ENCODE measurements at places on chromosomes 2 and 18.

- DNase-seq, result no peak
These were observed 21.7 kb downstream of the SULT1C4 start for GRCh38 chr2:108399479-108399878.

DNA sequence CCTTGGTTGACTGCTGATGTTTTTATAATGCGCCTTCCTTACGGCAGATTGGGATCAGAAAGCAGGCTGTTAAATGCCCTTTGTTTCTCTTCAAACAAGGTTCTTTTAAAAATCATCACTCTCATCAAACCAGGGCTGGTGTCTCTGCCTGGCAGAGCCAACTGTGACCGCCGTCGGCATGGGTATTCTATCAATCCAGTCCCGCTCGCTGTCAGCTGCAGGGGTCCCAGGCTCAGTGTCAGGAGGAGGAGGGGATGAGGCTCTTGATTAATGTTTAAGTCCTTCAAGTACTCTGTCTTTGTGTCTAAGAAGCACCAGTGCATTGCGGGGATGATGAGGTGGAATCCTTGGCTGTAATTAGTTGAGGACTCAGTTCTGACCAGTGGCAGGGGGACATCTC is 348.1 kb downstream of the RNF144A start:
- DNase-seq, result no peak

- no peak for DNase-seq
These were observed 133.3 kb downstream of the LCLAT1 start for GRCh38 chr2:30580391-30580790.

- no peak for DNase-seq
These were observed 34.4 kb downstream of the ACYP2 start for GRCh38 chr2:54149638-54150441.

- no peak for DNase-seq
These were observed 17.0 kb upstream of the BCL2 start for GRCh38 chr18:63336366-63337099.

- DNase-seq, result no peak
These were observed 78.6 kb downstream of the SATB2 start for GRCh38 chr2:199378948-199379650.

GRCh38 chr2:101563849-101564248 is 88.9 kb upstream of the RFX8 start:
- no peak for DNase-seq

DNA sequence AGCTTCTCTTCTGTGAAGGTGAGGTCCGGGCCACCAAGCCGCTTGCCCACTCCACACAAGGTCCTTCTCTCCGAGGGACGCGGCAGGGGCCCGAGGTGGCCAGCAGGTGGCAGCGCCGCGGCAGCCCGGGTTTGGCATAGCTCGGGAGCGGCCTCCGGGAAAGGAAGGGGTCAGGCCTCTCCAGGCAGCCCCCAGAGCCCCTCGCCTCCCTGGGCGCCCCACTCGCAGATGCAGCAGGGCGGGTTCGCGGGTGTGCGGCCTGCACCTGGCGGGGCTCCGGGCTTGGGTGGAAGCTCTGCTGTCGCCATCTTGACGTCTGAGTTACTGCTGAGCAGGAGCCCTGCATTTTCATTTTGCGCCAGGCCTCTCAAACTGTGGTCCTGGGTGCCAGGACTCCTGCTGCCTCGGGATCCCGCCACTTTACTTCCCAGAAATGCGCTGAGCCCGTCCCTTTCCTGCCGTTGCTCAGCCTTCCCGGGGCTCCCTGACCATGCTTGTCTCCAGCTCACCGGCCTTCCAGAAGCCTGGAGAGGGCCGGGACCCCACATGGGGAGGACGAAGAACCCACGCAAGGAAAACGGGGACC is 18.6 kb upstream of the NCL start:
- DNase-seq, result peak; percentile 89

DNA sequence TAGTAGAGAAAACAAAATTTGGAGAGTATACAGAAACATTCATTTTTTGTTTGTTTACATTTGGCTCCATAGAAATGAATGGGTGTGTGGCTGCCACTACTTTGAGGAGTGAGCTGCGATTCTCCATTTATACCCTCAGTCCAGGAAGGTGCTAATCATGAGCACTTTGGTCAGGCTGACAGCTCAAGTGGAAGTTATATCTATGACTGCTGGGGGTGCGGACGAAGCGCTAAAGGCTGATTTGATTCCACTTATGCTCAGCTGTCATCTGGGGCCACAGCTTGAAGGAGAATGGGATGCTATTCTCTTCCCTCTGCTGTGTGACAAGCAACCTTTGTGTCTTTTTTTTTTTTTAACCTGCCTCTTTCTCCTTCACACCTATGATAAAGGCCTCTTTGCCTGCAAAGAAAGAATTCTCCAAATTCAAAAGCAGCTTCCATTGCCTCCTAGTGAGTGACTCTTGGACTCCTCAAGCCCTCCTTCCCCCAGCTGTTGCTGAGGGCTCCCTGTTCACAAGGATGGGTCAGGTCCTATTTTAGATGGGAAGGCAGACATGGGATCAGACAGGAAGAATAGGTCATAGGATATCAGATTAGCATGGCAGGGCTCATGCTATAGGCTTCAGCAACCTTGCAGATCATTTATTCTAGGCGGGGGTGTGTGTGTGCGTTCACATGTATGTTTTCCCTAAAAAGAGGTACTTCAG is 201.6 kb downstream of the SETBP1 start:
- no peak for DNase-seq

- DNase-seq, result no peak
These were observed 52.0 kb downstream of the CXCR4 start for GRCh38 chr2:136065907-136066306.

- DNase-seq, result peak; percentile 39
These were observed 10.4 kb downstream of the TBR1 start for GRCh38 chr2:161426455-161426921.

DNA sequence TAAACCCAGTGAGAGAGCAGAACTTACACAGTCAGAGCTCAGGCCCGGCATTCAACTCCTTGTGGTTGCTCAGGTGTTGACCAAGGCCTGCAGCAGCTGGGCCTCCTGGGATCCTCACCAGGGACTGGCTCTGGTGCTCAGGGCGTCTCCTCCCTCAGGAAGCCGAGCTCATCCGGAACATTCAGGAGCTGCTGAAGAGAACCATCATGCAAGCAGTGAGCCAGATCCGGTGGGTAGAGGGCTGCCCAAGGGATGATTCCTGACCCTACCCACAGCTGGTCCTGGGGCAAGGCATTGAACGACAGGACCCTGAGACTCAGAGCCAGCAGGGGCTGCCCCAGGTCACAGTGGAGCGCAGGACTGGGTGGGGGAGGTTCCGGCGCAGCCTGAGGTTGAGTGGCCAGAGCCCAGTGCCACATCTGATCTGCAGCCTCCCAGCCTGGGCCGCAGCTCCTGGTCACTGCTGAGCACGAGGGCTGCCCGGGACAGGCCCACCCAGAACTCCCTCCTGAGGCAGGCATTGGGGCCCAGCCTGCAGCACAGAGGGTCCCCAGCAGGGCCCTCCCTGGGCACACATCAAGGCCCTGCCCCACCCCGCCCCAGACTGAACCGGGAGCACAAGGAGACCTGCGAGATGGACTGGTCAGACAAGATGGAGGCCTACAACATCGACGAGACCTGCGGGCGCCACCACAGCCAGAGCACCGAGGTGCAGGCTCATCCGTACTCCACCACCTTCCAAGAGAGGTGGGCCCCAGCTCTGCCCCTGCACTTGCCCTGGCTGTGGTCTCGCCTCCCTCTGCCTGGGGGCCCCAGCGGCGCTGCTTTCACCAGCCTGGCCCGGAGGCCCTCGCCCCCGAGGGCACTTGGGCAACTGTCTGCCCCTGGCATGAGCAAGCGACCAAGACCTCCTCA is 2.4 kb downstream of the TEKT4 start:
- no peak for DNase-seq

DNA sequence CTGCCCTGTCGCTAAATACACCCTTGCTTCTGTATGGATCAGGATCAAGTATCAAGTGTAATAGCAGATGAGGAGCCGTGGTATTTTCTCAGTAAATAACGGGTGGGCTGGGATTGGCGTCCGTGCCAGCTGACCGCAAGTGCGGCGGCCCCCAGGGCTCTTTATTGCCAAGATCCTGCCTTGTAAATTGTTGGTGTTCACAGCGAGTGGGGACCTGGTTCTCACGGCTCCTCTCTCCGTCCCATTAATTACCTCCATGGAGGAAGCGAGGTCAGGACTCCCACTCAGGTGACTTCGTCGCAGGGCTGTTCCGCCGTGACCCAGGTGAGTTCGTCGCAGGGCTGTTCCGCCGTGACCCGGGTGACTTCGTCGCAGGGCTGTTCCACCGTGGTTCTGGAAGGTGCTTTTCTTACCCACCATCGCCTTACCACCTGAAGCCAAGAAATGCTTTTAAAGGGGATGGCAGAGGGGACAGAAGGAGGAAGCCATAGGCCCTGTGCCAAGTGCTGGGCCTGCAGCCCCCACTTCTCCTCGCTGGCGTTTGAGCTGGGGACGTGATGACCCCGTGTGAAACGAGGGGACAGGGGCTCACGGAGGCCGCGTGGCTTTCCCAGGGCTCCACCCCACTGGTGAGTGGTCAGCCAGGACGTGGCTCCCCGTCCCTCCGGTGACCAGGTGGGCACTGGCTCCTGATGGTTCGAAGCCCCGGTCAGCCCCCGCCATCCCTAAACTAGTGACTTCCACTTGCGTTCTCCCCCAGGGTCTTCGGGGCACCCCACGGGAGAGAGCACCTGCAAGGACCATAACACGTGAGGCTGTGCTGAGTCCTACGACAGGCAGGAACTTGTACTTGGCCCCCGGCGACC is 118.4 kb downstream of the TWIST2 start:
- no peak for DNase-seq

DNA sequence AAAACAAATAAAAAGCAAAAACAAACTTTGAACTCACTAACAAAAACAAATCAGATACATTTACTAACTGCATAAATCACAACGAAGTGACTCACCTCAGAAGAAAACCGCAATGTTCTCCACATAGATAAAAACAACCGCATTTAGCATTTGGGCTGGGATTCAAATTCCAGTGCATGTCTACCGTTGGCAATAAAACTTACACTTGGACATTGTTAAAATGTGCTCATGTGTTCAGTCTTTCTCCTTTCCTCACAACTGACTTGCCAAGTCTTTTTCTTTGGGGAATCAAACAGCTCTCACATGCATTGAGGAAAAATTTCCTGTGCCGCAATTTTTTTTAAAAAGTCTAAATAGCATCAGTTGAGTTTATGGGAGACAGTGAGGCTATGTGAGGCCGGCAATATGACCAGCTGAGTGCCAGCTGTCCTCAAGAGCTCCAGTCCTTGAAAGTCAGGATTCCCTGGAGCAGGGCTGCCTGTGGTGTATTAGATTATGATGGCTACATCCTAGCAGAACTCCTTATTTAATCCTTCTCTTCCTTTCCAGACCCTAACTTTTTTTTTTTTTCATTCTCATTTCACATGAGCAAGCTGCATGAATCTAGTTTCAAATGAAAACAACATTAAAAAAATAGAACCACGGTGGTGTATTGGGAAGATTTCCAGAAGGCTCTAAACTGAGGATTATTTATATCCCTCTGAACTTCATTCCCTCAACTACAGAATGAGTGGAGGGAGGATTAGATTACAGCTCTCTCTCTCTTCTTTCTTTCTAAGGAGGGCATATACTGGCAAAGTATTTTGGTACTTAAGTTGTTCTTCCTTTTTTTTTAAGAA is 70.2 kb upstream of the MEIS1 start:
- no peak for DNase-seq

DNA sequence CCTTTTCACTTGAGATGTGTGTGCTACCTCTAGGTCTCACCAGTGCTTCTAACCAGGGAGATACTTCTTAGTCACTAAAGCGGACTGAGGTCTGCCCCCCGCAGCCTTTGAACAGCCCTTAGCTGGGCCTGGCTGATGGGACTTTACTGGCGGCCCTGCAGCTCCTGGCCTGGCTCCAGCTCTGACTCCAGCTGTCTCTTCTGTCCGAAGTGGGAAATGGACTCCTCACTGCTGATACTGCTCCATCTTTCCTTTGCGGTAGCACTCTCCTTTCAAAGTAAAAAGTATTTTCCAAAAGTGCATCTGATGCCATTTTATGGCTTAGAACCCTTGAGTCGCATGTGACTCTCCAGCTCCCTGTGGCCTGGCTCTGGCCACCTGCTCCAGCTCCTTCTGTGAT is 64.5 kb downstream of the ATP9B start:
- no peak for DNase-seq

GRCh38 chr2:20645301-20645701 is 5.6 kb downstream of the HS1BP3 start:
- no peak for DNase-seq

DNA sequence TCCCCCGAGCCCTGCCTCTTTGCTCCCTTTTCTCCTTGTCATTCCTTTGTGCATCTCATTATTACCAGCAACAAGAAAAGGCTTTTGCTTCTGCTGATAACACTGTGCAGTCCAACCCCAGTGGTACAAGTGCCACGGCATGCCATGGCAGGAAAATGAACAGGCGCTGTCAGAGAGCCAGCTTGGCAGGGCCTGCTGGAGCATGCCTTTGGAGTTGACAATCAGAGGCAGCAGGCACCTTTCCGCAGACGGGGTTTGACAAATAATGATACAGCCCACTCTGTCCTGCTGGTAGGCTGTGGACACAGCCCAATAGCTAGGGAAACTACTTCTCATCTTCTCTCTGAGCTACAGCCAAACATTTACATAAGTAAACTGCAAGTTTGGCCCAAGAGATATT is 243.9 kb upstream of the LRRTM1 start:
- DNase-seq, result no peak

DNA sequence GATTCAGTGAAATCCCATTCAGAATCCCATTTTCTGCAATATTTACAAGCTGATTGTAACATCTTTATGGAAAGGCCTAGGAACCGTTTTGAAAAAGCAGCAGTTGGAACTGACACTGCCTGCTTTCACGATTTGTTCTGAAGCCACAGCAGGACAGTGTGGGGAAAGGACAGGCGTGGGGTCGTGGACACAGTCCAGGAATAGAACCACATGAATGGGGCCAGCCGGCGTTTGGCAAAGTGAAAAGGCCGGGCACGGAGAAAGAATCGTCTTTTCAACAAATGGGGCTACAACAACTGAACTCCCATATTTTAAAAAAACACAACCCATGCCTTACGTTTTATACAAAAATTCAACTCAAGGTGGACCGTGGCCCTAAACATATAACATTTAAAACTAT is 69.8 kb downstream of the SLC66A2 start:
- DNase-seq, result no peak

- no peak for DNase-seq
These were observed 155.1 kb downstream of the SMAD7 start for GRCh38 chr18:48795696-48796095.

DNA sequence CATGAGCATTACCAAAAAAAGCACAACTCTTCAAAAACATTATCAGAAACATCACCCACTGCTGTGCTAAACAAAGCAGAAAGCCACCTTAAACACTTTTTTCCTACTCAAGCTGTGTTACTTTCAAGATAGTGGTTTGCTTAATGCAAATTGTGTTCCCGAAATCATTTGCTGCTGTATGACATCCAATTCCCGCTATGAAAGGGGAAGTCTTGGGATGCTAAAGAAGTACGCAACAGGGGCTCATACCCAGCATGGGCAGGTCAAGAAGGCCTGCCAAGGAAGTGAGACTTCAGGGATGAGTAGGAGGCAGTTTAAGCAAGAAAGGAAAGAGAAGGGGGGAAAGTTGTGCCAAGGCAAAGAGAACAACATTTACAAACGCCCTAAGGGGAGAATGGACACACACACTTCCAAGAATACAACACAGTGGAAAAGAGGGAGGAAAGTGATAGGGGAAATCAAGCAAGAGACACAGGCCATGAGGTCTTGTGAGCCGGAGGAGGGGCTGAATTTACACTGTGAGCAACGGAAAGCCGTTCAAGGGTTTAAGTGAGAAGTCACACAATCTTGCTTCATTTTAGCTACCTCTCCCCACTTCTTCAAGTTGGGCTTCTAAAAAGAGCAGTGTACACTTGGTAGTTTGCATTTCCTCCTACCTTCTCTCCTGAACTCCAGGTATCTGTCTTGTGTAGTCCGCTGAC is 4.0 kb downstream of the PTPN2 start:
- peak; percentile 44 for DNase-seq

GRCh38 chr18:32346671-32347070 is 124.0 kb downstream of the GAREM1 start:
- no peak for DNase-seq

Measured in GM13977 (cell line).